Endothelial cell (in vitro differentiated cells): ENCODE measurements at places on chromosomes 3 and 15.

DNA sequence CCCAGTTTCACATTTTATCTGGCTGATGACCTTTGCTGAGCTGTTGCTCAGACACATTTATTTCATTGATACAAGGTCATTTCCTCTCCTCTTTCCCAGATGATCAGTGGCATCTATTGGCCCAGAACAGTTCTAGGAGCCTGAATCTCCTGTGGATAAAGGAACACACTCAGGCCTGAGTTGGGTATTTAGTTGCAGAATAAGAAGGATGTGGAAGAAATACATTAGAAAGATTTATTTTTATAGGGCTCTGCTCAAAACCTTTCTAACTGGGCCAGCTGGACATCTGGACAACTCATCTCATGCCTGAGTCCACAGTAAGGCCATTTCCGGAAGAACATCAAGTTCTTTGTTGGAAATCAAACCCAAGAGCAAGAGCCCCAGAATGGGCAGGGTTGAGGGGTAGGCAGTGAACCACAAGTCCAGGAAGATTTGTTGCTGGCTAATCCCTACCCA is 19.7 kb upstream of the MFGE8 start:
- no peak for DNase-seq

DNA sequence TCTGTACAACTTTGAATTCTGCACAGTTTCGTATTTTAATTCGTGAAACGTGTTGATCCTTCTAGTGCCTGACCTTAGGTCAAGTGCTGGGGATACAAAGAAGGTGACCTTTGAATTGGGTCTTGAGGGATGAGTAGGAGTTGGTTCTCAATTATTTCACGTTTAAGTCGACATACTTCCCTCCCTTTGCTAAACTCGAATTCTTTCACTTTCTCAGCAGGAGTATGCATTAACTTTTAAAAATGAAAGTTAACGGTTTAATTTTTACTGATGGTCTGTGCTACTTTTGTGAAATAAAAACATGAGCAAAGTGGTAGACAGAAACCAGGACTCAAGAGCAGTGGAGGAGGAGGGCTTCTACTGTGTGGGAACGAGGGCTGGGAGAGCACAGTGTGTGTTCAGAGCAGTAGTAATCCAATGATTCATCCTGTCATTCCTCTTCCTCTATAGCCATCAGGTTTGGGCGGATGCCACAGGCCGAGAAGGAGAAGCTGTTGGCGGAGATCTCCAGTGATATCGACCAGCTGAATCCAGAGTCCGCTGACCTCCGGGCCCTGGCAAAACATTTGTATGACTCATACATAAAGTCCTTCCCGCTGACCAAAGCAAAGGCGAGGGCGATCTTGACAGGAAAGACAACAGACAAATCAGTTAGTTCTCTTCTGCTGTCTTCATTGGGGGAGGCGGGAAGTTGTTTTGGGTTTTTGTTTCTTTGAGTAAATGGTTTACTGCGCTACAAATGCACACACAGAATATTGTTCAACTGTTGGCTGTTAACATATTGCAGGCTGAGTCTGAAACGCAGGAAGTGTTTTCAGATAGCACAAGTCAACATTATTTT is 78.6 kb upstream of the TSEN2 start:
- no peak for DNase-seq

DNA sequence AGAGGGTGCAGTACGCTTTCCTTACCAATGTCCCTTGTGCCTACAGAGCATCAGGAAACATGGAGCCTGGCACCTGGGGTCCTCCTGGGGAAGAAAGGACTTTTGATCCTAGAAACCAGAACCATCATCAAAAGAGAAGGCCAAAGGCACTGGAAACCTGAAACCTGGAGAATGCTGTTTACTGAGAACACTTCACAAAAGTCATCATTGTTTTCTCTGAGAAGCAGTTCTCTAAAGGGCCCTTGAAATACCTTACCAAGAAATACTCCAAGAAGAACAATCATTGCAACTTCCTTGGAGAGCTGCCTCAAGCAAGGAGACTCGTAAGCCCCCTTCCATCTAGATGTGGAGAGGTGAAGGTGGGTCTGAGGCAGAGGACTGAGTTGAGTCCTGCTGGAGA is 66.0 kb downstream of the TLE3 start:
- no peak for DNase-seq

- DNase-seq: no peak
Measured at GRCh38 chr3:32147509-32147908, 41.1 kb downstream of the GPD1L start.

GRCh38 chr3:15892311-15893227 is 94.8 kb upstream of the ANKRD28 start:
- DNase-seq: no peak

DNA sequence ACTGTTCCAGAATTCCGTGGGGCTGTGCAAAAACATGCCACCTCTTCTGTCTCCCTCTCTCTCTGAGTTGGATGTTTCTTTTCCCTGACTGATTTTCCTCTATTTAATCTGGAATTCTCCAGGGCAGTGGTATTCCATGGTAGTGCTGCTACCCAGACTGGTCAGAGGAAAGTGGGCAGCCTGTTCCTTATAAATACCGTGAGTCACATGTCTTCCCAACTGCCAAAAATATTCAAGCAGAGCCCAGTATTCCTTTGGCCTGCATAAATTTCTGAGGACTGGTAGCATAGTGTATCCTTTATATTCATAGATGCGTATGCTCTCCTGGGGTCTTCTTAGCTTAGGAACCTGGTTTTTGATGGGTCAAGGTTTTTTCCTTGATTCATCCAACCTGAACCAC is 40.9 kb downstream of the CEMIP start:
- DNase-seq: no peak

DNA sequence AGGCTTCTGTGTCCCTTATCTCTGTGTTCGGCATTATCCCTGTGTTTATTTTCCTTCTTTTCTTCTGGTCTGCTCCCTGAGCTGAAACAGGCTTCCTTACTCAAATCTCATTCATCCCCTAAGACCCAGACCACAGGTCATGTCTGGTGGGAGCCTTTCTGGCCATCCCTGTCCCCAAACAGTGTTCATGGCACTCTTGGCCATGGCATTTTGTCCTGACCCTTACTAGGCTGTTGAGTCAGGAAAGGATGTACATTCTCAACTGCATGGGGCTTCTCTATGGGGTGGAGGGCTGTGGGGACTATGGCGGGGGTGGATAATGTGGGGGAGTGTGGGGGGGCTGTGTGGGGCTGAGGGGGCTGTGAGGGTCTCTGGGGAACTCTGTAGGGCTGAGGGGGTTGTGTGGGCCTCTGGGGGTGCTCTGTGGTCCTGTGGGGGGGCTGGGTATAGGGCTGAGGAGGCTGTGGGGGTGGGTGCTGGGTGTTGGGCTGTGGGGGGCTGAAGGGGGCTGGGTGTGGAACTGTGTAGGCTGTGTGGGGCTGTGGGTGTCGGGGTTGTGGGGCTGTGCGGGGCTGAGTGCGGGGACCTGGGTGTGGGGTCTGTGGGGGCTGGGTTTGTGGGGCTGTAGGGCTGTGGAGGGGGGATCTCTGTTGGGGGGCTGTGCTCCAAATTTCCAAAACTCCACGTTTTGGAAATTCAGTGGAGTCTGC is 64.3 kb downstream of the KLF13 start:
- no peak for DNase-seq

DNA sequence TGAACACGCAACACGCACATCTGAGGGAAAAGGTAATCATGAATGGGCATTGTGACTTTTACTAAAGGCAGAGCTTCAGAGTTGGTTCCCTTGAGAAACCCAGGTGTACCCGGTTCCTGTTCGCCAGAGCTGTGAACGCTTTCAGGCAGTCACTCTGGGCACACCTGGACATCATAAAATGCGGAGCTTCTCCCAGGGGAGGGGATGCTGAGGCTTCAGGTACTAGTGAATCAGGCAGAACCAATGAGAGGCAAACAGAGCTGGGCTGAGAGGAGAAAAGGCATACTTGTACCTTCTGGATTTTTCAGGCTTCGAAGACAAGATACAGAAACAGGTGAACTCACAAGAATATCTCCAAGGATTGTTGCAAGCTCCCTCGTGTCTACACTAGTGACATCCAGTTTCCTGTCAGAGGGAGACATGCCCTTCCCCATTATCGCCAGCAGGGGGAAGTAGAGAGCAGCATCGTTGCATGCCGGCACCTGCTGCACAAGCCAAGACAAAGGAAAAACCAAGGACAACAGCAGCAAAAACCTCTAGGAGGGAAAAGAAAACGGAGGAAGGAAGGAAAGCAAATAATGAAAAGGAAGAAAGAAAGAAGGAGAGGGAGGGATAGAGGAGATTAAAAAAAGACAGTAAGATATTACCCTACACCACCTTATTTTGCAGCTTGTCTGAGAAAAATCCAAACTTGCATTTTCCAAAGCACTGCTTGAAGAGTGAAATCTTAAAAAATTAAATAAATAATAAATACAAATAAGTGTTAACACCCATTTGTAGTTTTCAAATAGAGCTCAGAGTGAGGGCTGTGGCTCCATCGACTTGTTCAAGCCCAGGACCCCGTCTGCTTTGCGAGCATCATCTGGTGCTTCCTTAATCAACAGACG is 2.0 kb downstream of the AHSG start:
- DNase-seq: peak; percentile 82

- DNase-seq: no peak
Measured at GRCh38 chr15:60758961-60759729, 280.2 kb upstream of the ICE2 start.

GRCh38 chr3:32000877-32001276 is 19.3 kb downstream of the ZNF860 start:
- DNase-seq: no peak

DNA sequence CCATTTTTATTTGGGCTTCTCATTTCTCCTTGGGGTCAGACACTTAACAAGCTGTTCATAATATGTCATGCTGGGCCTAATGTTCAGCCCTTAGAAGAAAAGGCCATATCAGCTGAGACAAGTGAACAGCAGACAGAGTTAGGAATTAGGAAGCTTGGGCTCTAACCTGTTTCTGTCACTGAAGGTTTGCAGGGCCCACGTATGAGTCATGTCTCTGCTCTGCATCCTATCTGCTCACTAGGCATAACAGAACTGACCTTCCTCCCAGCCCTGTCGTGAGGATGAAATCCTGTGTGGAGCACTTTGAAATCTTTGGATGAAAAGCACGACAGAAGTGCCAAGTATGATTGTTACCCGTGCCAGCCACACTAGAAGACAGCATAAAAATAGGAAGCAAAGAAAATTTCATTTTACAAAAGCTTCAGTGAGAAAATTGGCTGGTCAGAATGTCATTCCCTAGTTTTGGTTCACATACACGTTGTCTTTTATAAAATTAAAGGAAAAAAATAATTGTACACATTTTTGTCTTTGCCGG is 26.5 kb upstream of the CD47 start:
- DNase-seq: no peak

GRCh38 chr3:44117239-44117638 is 124.4 kb upstream of the TOPAZ1 start:
- DNase-seq: no peak

- no peak for DNase-seq
Measured at GRCh38 chr15:39937696-39938095, 3.8 kb downstream of the EIF2AK4 start.

- peak; percentile 54 for DNase-seq
Measured at GRCh38 chr3:148727231-148727630, 29.5 kb downstream of the AGTR1 start.

- DNase-seq: no peak
Measured at GRCh38 chr15:98920091-98920880, 87.3 kb downstream of the PGPEP1L start.

- peak; percentile 59 for DNase-seq
Measured at GRCh38 chr15:96330064-96330449, 443 bp upstream of the NR2F2 start.
